ENCODE measurements at places on chromosomes 1 and 21.
A peak's percentile ranks its signal among the peaks of the same experiment; 100 is the strongest.

DNA sequence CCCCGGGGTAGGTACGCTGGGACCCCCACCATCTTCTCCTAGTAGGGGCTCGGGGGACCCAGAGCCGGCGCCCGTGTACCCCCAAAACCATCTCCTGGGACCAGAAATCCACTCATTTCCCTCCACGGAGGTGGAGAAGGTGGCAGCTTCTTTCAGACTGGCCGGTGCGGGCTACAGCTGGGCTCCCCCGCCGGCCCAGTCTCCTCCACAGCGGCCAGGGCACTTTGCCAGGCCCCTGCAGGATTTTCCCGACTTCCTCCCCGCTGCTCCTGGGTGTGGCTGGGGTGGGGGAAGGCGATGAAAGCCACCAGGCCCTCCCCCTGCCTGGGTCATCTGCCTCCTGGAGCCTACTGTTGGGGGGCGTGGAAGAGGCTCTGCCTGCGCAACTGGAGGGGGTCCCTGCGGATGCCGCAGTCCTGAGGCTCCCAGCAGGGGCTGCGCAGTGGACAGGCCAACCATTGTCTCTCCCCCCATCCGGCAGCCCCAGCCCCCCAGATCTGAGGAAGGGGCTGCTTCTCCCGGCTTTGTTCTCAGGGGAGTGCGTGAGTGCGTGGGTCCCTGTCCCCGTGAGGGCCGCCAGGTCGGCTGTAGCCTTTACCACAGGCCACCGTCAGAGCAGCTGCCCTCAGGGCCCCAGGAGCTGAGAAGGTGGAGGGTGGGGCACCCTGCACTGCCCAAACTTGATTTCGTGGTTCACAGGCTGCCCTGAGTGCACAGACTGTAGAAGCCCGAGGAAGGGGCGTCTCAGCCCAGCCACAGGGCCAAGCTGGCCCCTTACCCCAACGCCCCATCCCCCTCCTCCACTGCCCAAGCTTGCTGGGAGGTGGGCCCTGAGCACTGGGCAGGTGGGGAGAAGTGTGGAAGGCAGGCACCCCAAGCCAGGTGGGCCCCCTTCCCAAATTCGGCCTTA lies 1.3 kb downstream of the AGRN start:
- no peak for DNase-seq

GRCh38 chr1:233333086-233333485 lies 5.6 kb downstream of the MAP3K21 start:
- no peak for DNase-seq

GRCh38 chr1:225454733-225455132 lies 26.9 kb upstream of the LBR start:
- peak; percentile 75 for DNase-seq

DNA sequence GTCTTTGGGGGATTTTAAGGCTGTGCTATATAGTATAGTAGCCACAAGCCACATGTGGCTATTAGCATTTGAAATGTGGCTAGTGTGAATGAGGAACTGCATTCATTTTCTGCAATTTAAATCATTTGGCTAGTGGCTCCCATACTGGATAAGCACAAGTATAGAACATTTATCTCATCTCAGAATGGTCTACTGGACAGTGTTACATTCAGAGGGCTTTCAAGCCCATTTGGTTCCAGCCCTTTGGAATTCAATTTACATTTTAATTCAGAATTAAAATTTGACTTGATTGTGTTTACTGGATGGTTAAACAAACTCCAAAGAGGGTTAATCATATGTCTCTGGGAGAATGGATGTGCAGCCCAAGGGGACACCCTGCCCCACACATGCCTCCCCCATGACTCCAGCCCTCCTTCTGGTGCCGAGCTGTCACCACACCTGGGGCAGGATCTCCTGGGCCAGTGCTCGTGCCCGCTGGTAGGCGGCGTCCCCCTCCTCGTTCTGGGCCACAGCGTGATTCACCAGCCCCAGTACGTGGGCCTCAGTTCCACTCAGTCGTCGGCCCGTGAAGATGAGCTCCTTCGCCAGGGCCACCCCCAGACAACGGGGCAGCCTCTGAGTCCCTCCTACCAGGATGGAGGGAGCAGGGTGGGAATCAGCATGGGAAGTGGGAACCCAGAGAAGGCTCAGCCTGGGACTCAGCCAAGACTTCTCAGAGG lies 17.2 kb downstream of the ECHDC2 start:
- DNase-seq = no peak

DNA sequence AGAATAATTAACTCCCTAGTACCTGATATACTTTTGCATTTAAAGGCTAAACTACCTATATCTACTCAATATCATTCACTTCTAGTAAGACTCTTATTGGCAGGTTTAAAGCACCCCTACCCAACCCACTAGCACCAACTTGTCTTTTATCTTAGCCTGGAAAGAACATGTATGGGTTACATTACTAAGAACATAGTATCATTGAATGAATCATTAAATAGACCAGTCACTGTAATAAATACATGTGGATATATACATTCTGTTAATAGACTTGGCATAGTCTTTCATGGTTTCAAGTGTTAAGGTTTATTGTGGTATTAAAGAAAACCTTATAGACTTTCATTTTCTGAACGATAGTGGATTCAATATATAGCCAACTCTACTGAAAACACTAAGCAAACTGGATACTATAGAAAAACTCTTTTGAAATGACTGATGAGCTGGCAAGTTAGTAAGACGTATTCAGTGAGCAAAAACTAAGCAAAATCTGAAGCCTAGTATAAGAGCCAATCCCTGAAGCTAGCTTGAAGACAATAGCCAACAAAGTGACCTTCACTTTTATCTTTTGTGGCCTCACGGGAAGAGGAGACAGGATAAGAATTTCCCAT lies 10.3 kb downstream of the HIVEP3 start:
- no peak for DNase-seq

DNA sequence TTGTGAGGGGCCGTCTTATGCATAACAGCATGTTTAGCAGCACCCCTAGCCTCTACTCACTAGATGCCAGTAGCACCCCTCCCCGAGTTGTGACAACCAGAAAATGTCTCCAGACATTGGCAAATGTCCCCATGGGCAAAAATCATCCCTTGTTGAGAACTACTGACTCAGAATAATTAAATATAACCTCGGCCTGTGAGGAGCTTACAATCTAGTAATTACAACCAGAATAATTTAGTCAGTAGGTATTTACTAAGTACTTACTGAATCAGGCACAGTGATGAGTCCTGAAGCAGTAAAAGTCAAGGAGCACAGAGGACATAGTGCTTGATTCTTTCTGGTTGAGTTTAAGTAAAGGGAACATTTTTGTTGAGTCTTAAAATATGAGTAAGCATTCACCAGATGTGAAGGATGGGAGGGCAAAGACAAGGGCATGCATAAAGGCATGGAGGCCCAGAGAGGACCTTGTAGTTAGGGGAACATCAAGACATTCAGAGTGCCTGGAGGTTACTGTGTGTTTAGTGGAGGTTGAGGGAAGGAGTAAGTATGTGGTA lies 44.1 kb upstream of the KCNQ4 start:
- no peak for DNase-seq

- DNase-seq = no peak
These were observed 9.2 kb upstream of the OSBPL9 start for GRCh38 chr1:51607681-51608095.

DNA sequence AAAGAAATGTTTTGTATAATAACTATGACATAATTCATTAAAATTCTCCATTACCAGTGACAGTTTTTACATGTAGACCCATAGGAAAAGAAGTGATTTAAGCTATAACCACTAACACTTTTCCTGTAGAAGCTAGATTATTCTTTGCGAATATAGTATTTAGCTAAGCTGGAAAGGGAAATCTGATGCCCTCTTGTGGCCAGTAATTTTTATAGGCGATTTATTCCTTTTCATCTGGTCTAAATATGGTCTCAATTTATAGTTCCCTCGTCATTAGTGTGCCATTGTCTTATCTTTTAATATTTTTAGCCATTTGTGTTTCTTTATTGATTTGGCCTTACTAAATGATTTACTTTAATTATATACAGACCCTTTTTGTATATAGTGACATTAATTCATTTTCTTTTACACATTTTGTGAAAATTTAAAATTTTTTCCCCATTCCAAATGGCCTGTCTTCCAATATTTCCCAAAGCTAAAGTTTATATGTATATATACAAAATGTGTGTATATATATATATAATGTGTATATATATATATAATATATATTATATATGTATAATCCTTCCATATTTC lies 26.7 kb downstream of the BTG3 start:
- no peak for DNase-seq

DNA sequence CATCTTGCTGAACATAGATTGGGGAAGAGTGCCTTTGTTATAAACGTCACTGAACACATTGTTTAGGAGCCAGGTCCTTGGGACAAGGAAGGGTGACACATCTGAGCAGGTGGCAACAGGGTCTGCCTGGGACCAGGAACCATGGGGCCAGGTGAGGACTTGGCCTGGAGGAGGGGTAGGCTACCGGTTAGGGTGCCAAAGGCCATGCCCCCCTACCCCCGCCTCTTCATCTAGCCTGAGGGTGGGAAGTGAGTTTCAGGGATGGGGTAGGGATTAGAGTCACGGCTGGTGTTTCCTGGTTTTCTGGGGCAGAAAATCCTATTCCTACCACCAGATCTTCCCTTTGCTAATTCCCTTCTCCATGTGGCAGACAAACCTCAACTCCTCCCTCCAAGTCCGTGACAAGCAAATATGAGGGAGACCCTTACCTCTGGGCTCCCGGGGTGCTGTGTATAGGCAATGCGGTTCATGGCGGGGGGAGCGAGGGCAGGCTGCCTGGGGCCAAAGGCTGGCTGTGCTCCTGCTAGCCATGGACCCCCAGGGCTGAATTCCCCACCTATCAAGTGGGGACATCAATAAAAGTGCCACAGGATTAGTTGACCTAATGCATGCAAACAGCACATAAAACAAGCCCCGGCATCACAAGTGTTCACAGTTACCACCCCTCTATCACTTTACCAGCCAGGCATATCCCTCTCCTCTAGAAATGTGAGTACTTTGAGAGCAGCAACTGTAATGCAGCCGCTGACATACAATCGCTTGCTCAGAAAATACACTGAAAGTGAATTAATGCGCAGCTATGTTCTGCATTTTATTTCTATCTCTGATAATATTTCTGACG lies 14.5 kb downstream of the CD247 start:
- DNase-seq = no peak

DNA sequence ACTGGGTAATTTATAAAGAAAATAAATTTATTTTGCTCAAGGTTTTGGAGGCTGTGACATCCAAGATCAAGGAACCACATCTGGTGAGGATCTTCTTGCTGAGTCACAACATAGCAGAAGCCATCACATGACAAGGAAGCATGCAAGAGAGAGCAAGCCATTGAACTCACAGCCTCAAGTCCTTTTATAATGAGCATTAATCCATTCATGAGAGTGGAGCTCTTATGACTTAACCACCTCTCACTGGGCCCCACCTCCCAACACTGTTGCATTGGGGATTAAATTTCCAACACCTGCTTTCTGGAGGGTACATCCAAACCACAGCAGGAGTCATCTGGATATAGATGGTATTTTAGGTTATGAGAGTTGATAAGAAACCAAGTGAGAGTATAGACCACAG lies 20.6 kb upstream of the EGLN1 start:
- no peak for DNase-seq

- no peak for DNase-seq
These were observed 18.5 kb upstream of the LYPLAL1 start for GRCh38 chr1:219155135-219155534.

- no peak for DNase-seq
These were observed 61.9 kb downstream of the TBCE start for GRCh38 chr1:235429143-235429542.

DNA sequence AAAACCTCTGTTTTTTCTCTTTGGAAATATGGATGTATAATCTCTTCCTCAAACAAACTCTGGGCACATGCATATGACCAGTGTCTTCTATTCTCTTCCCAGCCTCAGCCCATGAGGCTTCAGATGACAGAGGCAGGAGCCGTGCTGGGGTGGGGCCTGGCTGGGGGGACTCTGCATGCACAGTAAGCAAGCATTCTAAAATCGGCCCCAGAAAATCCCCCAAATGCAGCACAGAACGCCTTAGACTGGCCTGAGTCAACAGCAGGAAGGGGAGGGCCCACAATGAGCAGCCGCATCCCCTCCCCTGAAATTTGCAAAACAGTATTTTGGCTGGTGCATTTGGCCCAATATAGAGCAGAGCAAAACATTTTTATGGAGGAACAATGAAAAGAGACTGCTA lies 47.8 kb downstream of the ITPKB start:
- DNase-seq = no peak

Measured in activated T-cell treated with anti-CD3 and anti-CD28 coated beads for 48 hours (primary cell).